ENCODE measurements at places on chromosomes 2 and 18.

DNA sequence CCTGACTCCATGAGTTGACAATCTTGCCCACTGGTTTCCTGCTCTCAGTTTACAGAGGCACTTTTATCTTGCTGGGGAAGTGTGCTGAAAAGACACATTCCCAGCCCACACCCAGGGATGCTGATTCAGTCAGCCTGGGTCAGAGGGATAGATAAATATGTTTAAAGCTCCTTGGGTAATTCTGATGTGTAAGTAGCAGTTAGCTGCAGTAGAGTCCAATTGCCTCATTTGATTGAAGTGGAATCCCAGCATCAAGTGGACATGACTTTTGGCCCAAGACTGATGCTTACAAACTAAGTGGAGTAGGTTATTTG, 29.4 kb downstream of the PSD4 start:
- DNase-seq, result no peak

- DNase-seq, result no peak
These were observed 60.9 kb upstream of the KLHL29 start for GRCh38 chr2:23323917-23324680.

DNA sequence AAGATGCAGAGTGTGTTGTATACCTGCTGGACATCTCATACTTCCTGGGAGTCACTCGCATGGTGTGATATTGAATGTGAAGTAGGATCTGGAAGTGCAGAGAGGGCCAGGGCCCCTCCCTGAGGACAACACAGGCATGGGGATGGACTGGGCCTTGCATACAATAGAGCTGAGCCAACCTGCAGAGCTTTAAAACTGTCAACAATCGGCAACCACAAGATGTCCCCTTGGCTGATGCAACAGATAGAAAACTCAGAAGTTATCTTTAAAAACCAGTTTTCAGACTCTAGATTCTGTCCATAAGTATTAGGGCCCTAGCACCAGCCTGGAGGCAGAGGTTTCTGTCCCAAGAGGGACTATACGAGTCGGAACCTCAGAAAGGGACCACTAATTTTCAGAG, 19.7 kb downstream of the EVA1A start:
- no peak for DNase-seq

DNA sequence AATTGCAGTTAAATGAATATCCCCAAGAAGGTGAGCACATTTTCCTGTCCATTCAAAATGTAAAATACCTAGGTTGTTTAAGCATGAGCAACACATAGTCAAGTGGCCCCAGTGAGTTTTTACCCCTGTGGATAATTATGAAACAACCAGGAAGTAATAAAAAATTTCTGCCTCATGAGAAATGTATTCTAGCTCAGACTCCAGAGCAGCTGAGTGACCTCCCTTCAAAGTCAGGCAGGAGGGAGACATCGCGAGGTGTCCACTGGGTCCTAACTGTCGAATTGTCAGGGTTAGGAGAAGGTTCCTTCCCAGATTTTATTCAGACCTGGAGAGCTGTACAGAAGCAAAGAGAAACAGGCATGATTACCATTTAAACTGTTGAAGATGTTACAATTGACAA, 416.6 kb upstream of the SMIM21 start:
- DNase-seq, result no peak

DNA sequence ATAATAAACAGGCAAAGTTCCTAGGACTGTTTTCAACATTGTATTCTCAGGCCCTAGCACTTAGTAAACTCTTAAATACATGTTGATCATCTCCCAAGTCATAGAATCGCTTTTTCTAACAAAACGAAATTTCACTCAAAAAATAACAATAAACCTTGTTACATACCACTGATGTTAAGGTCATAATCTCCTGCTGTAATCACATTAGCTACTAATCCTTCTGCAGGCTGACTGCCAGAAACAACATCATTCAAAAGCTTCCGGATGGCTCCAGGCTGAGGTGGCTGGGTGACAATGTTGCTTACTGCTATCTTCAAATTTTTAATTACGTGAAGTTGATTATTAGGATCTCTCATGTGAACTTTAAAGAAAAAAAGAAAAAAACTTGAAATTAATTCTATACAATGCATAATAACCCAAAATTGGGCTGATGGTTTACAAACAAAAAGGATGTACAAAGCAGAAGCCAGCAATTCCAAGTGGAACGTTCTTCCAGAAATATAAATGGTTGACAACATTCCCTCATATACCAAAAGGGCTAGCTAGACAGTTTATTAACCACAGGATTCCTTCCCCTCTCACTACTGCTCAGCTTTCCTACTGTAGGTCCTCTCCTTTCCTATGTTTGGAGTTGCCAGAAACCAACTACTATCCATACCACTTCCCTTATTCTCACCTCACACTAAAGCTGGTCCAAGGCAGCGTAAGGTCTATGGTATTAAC, 11.6 kb downstream of the TRAPPC8 start:
- no peak for DNase-seq

- DNase-seq, result no peak
These were observed 52.2 kb upstream of the KCNH7 start for GRCh38 chr2:162890690-162891311.

DNA sequence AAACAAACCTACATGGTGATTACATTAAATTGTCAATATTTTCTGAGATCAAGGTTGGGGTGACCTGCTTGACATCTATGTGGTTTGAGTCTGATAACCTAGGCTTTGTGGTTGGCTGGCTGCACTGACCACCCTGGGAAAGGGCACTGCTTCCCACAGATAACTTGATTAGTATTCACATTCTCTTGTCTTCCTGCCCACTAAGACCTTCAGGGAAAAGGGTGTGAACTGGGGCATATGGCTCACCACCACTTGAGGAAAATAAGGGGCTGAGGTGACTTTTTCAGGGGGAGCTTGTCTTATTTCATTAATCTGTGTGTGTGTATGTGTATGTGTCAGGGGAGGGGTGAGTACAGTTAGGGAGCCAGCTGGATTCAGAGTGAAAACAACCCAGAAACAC, 1.5 kb downstream of the SMYD1 start:
- DNase-seq, result no peak

- DNase-seq, result no peak
These were observed 69.0 kb upstream of the C2orf15 start for GRCh38 chr2:99072551-99072950.

DNA sequence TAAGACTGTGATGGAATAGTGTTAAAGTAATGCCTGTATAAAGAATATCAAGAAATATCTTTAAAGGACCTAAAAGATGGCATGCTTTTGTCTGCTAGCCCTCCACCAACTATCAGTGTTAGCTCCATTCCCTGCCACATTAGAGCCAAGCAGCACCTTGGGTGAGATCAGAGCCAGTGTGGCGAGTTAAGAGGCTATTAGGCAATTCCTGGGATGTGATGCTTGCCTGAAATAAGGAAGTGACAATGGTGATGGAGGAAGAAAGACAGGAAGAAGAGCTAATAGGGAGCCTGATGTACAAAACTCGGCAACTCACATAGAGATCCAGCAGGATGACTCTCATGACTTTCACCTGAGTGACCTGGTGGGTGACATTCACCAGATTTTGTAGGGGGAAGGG, 143.5 kb downstream of the ZEB2 start:
- no peak for DNase-seq

- DNase-seq, result no peak
These were observed 437.5 kb upstream of the NXPH2 start for GRCh38 chr2:139217641-139218040.

DNA sequence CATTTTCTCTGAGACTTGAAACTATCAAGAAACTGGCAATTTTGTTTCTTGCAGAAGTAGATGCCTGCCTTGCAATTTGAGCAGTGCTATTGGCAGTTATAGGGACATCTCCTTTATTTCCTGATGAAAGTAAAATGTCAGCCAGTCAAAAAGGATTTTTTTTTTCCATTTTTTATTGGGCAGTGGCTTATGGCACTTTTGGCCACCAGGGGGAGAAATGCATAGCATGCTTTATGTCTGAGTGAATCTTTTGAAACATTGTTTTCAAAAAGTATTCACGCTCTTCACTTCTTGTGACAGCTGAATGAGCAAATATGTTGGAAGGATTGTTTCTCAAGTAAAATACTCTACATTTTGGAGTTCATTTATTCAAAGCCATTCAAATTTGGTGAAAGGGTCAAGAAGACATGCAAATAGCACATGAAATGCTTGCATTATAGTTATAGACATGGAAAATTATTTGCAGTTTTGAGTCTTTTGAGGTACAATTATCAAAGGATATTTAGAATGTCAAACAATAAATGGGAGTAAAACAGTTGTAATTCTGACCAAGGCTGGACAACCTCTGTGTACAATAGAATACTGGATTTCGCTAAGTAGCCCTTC, 491.0 kb downstream of the CDH2 start:
- no peak for DNase-seq

DNA sequence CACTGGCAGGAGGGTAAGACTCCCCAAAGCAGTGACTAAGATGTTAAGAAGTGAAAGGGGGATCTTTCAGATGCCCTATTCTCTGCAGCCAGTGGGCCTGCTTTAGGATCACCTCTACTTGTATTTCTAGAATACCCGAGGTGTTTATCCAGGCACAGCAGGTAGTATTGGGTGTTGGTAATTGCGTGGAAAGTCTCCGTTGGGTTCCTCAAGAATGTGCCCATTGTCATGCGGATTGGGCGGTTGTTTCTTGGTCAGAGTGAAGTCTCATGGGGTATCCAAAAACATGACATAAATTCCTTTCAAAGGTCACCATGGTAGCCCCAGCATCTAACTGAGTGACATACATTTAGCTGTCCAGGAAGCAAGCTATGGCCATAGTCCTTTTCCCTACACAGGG, 308.8 kb downstream of the RPIA start:
- DNase-seq, result no peak

- DNase-seq, result no peak
These were observed 247.0 kb upstream of the SYT4 start for GRCh38 chr18:43524260-43524659.

GRCh38 chr2:237980751-237981150, 13.9 kb downstream of the UBE2F start:
- DNase-seq, result peak; percentile 65

- DNase-seq, result no peak
These were observed 32.4 kb downstream of the NDUFAF7 start for GRCh38 chr2:37263839-37264238.

- DNase-seq, result peak; percentile 61
These were observed 32.8 kb upstream of the ACKR3 start for GRCh38 chr2:236536727-236537398.

GRCh38 chr2:88450925-88451810, 1.3 kb downstream of the FOXI3 start:
- DNase-seq, result peak; percentile 17

DNA sequence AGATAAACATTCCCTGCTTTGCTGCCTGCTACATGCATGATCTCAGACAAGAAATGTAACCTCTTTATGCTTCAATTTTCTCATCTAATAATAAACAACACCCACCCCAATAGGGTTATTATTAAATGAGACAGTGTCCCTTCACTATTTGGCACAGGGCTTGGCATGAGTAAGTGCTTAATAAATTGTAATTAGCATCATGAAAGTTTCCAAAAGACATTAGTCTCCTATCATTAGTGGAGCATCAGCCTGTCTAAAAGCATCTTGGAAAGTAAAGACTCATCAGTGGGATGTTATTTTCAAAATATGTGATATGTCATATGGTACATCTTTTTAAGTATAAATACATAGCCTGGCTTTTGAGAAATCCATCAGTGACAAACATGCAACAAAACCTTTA, 275.0 kb downstream of the ZEB2 start:
- no peak for DNase-seq

DNA sequence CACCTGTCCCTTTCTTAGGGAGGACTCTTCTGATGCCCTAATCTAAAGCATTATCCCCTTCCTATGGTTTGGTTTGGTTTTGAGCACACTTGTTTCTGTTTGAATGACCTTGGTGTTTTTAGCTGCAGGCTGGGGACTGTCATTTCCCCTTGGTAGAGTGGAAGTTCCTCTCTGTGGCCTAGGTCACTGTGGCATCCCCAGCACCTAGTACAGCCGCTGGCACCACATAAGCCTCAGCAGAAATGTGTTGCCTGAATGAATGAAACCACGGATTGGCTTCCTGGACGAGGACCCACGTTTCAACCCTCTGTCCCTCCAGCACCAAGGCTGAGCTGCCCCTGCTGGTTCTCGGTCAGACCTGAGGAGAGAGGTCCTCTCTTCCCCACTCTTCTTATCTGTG, 159.9 kb downstream of the CTIF start:
- DNase-seq, result no peak

DNA sequence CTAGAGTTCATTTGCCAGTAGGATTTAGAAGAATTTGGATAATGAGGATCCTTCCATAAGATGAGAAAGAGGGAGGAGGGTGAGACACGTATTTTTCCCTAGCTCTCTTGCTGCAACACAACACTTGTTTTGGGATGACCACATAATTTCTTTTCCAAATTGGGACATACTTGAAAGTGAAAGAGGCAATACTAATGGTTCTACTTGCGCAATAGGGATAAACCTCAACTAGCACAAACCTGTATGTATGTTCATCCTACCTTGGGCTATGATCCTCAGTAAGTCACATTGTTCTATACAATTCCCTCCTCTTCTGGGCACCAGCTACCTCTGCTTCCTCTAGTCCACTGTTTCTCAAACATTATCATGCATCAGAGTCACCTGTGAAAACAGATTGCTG, 1208.8 kb upstream of the LRRTM1 start:
- no peak for DNase-seq

GRCh38 chr2:147288131-147288530, 556.7 kb upstream of the ACVR2A start:
- DNase-seq, result no peak

- DNase-seq, result no peak
These were observed 9.0 kb downstream of the ERFE start for GRCh38 chr2:238167761-238168160.

GRCh38 chr2:160429248-160430000, 64.2 kb downstream of the RBMS1 start:
- DNase-seq, result no peak

DNA sequence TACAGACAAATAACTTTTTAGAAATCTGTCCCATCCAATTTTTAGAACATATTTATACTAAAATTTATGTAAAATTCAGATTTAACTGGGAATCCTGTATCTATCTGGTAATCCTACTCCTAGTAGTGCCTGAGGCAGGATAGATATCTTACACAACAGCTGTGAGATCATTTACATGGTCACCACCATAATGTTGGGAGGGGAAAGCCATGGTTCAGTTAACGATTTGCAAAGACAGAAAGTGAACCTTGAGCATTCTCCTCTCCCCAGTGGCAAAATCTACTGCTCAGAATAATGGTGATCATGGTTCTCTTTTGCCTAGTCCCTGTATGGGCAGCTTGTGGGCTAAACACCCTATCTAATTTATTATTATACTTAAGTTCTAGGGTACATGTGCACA, 7.7 kb upstream of the TMEM247 start:
- DNase-seq, result no peak

- peak; percentile 12 for DNase-seq
These were observed 27.2 kb downstream of the CROCC2 start for GRCh38 chr2:240933048-240933965.

- no peak for DNase-seq
These were observed 29.4 kb downstream of the HADHB start for GRCh38 chr2:26274058-26274613.

DNA sequence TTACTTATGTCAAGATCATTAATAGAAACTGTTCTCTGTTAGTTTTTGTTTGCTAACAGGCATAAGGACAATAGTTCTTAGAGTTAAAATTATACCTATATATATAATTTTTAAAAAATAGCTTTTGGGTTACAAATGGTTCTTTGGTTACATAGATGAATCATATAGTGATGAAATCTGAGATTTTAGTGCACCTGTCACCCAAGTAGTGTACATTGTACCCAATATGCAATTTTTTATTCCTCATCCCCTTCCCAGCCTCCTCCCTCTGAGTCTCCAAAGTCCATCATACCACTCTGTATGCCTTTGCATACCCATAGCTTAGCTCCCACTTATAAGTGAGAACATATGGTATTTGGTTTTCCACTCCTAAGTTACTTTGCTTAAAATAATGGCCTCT, 26.4 kb downstream of the SLC4A1AP start:
- no peak for DNase-seq

GRCh38 chr2:212264187-212264586, 274.4 kb downstream of the ERBB4 start:
- no peak for DNase-seq
